ENCODE measurements at places on chromosomes 1 and 21. TPM values are rescaled to one million over a fixed set of nuclear protein-coding genes. Genes with fewer than 3 reads are reported as not detected.

The LCE1B gene
- not detected for total RNA-seq

The SEC16B gene
- total RNA-seq, result not detected

The EPS15 gene
- total RNA-seq, result 82.3 TPM

The HLX gene
- total RNA-seq, result 3.9 TPM

DNA sequence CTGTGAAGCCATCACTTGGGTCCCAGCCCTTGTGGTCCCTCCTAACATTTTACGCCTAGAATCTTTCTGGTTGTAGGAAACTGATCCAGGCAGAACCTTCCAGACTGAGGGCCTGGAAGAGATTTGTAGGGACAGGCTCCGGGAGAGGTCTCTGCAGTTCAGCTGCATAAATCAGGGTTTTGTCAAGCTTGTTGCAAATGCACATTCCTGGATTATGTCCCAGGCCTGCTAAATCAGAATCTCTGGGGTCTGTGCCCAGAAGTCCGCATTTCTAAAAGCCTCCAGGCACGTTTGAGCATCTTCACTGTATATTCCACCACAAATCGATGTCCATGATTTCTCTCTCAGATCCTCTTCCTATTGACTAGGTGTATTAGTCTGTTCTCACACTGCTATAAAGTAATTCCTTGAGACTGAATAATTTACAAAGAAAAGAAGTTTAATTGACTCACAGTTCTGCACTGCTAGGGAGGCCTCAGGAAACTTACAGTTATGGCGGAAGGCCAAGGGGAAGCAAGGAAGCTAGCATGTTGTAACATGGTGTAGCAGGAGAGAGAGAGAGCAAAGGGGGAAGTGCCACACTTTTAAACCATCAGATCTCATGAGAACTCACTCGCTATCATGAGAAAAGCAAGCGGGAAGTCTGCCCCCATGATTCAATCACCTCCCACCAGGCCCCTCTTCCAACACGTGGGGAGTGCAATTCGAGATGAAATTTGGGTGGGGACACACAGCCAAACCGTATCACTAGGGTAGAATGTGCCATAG lies 1.2 kb upstream of the FHAD1 start:
- no peak for DNase-seq

GRCh38 chr1:8421721-8422120 lies 103.8 kb downstream of the SLC45A1 start:
- DNase-seq, result no peak

- DNase-seq, result no peak
Observed at GRCh38 chr21:39918558-39918957, 51.3 kb downstream of the PCP4 start.

GRCh38 chr1:17569200-17570139 lies 30.0 kb downstream of the ARHGEF10L start:
- no peak for DNase-seq

Data from natural killer cell treated with Interleukin-12 subunit alpha and Interleukin-12 subunit beta and Interleukin-15 and Interleukin-18, amount 100 ng/mL, for 72 hours (primary cell).